ENCODE measurements at places on chromosomes 16 and 17.
A peak's percentile ranks its signal among the peaks of the same experiment; 100 is the strongest.

DNA sequence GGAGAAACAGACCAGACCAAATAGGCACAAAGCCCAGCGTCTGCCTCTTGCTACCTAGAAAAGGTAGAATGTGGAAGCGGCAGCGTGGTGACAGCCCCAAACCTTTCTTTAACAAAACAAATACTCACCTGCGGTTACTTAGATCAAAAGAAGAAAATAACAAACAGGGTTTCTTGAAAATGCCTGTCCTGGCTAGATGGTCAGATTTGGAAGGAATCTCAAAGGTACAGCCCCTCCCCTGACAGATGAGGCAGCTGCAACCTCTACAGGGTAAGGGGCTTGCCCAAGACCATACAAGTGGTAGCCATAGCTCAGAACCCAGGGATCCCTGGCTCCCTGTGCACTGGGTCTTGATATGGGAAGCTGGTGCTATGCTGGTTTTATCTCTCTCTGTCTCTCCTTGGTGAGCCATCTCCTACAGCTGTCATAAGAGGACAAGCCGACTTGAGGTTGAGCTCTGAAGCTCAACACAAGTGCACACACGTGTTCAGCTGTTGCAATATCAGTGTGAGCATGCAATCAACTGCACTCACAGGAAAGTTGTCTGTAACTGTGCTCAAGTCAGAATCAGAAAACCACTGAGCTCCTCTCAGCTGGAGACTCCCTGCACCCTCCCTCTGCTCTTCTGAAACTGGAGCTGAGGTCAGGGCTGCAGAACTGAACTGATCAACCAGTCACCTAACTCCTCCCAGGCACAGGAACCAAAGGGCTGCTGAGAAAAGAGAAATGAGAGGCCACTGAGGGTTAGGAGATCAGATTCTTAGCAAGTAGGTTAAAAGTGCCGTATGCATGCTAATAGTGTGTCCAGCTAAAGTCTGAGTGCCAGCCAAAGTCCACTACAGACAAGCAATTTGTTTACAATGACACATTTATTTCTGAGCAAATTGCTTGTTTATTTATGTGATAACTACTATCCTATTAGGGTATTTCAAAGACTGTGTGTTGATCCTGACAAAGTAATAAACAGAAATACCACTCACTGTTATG is 6.1 kb upstream of the RNF157 start:
- no peak for DNase-seq

GRCh38 chr17:65017207-65017774 is 39.2 kb downstream of the GNA13 start:
- no peak for DNase-seq

DNA sequence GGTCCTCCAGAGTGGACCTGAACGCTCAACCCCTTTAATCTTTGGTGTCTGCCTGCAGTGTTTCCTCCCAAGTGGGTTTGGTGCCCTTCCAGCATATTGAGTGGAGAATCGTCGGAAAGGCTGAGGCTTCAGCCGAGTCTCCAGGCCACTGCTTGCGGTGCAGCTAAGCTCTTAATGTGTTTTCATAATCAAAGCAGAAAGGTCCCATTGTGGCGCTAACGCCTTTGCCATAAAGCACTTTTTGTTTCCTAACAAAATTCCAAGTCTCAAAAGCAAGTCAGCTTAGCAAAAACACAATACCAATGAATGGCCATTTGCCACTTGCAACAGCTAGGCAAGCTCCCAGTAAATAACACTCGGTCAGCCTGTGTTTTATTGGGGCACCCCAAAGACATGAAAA is 57.6 kb downstream of the KSR1 start:
- DNase-seq, result no peak

GRCh38 chr17:73586275-73586832 is 57.9 kb downstream of the SDK2 start:
- DNase-seq, result no peak

GRCh38 chr17:27282054-27282551 is 11.8 kb upstream of the WSB1 start:
- DNase-seq, result no peak

GRCh38 chr17:44777394-44778348 is 18.9 kb downstream of the ADAM11 start:
- DNase-seq, result no peak

DNA sequence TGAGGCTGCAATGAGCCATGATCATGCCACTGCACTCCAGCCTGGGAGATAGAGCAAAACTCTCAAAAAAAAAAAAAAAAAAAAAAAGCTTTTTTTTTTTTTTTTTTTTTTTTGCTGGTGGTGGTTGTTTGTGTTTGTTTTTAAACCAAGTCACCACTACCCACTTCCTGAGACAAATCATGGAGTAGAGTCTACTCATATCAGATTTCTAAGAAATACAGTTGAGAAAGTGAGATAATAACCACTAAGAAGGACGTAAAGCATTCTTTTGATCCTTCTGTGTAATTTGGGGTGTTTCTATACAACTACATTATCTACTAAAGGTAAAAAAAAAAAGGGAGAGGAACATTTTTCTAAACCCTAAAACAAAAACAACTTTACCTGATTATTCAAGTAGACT is 38.0 kb downstream of the AXIN2 start:
- DNase-seq, result no peak

DNA sequence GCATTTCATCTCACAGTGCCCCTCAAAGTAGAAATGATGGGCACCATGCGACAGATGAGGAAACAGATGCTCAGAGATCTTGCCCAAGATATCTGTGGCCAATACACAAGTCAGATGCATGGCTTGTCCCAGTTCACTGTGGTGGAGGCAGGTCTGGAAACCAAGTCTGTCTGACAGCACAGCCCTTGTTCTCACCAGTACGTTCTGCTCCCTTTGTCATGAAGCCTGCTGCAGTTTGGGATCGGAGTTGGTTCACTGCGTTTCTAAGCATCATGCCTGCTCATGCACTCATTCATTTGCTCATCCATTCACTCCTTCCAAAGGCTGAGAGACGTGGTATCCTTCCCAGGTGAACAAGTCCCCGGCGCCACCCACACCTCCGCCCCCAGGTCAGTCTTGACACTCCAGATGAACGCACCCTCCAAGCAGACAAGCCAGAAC is 27.2 kb upstream of the MEAK7 start:
- DNase-seq, result no peak

DNA sequence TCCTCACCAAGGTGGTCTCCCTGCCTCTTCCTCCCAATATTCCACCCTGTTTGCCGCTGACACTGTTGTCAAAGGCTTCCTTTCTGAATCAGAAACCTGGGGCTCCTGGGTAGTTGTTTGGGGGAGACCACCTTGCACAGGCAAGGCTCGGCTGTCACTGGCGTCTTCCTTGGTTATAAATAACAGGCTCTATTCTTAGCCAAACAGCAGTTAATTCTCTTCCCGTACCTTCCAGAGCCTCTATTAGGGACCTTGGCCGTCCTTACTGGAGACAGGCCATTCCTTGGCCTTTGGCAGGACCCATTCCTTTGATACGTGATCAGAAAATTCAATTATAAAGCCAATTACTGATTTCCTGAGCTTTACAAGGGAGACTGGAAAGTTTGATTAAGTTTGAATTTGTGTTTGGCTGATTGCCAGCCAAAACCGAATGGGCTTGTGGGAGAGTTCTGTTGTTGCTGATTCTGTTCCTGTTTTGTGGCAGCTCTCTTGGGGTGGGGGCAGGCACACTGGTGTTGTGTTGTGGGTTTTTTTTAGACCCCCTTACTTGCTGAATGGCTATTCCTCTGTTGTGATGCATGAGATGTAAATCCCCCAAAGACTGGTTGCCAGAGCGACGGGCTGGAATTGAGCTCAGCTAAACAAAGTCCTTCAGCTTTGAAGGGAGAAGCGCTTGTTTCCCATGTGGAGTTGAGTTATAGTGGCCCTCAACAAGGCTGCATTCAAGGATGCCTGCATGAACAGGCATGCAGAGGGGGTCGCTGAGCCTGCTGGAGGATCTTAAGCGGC is 104.6 kb downstream of the GNAO1 start:
- no peak for DNase-seq

- DNase-seq, result no peak
Measured at GRCh38 chr17:31427684-31428083, 36.2 kb downstream of the RAB11FIP4 start.

DNA sequence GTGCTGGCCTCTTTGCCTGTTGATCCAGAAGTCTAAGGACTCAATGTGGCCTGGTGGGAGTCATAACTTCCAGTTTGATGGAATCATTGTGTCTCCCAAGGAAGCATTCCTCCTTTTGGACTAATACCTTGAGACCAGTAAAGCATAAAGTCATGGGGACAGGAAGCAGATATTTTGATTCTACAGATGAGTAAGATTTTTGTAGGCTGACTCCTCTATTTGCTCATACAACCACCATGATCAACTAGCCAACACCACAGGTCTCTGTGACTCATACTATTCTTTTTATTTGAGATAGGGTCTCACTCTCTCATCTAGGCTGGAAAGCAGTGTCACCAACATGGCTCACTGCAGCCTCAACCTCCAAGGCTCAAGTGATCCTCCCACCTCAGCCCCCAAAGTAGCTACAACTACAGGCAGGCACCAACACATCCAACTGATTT is 6.2 kb downstream of the MT2A start:
- no peak for DNase-seq

DNA sequence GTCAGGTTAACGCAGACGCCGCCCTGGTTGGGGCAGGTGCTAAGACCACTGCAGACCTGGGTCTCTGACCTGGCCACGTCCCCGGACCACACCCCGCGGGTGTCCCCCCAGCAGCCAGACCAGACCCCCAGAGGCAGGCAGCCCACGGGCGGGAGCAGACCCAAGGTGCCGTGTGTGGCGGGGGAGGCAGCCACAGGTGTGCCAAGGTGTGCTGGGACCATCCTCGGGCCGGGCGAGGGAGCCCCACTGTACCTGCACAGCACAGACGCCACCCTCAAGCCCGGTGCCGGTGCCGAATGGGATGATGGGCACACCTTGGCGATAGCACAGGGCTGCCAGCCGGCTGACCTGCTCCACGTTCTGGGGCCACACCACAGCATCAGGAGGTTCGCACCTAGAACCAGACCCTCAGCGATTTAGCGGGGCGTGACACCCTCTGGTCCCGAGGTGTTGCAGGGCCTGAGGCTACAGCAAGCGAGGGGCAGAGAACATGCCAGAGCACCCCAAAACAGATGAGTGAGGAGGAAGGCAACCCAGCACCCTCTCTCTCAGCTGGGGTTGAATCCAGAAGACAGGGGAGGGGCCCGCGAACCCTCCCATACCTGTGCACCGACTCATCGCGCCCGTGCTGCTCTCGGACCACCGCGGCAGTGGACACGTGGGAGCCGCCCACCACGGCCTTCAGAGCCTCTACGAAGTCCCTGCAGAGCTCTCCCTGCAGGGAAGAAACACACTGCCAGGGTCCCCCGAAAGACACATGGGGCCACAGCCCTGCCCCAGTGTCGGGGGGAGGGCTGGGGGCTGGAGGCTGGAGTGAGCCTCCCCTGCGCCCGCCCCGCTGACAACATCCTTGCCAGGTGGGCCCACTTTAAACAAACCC is 1.4 kb downstream of the LDHD start:
- no peak for DNase-seq

GRCh38 chr16:30380803-30381208 is 1.6 kb downstream of the SEPTIN1 start:
- no peak for DNase-seq

DNA sequence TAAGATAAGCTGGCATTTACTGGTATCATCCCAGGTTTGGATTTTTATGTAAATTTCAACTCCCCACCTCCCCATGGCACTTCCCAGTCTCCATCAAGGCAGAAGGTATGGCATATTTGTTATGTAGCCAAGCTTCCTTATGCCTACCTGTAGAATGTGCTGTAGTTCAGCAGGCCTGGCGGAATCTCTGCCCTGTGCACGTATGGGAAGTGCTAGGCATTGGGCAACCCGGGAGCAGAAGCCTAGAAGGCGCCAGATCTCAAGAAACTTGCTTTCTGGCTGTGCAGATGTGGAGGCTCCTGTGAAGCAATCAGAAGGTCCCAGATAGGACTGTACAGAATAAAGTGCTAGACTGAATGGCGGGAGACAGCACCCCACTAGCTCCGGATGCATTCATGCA is 64.7 kb downstream of the SNX20 start:
- no peak for DNase-seq

DNA sequence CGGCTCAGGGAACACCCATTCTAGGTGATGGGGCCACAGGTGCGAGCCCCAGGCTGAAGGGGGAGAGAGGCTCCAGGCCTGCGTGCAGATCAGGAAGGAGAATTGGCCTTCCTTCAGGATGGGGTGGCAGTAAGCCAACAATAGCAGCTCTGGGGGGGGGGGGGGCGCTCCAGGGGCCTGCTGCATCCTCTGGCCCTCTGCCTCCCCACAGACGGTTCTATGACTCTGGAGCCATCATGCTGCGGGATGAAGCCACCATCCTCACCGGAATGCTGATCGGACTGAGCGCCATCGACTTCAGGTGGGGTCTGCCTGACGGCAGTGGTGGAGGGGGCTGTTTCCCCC is 6.1 kb downstream of the RUNDC3A start:
- no peak for DNase-seq

- no peak for DNase-seq
Measured at GRCh38 chr17:48590607-48591161, 643 bp upstream of the HOXB3 start.

- DNase-seq, result no peak
Measured at GRCh38 chr17:65453204-65453931, 108.1 kb downstream of the AXIN2 start.

GRCh38 chr16:86878236-86879080 is 300.1 kb downstream of the FOXL1 start:
- DNase-seq, result no peak

DNA sequence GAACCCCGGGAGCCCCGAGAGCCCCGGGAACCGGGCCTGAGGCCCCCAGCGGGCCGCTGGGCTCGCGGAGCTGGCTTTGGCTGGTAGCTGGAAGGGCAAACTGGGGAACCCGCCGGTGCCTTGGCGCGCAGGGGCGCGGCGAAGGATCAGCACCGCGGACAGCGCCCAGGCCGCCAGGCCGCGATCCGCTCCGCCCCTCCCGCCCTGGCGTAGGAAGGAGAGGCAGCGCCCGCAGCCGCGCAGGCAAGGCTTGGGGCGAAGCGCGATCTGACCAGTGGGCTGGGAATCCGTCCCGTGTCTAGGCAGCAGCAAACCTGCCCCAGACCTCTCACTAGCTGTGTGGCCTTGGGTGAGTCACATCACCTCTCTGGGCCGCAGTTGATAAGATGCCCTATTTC is 331 bp upstream of the CCDC92B start:
- peak; percentile 37 for DNase-seq

DNA sequence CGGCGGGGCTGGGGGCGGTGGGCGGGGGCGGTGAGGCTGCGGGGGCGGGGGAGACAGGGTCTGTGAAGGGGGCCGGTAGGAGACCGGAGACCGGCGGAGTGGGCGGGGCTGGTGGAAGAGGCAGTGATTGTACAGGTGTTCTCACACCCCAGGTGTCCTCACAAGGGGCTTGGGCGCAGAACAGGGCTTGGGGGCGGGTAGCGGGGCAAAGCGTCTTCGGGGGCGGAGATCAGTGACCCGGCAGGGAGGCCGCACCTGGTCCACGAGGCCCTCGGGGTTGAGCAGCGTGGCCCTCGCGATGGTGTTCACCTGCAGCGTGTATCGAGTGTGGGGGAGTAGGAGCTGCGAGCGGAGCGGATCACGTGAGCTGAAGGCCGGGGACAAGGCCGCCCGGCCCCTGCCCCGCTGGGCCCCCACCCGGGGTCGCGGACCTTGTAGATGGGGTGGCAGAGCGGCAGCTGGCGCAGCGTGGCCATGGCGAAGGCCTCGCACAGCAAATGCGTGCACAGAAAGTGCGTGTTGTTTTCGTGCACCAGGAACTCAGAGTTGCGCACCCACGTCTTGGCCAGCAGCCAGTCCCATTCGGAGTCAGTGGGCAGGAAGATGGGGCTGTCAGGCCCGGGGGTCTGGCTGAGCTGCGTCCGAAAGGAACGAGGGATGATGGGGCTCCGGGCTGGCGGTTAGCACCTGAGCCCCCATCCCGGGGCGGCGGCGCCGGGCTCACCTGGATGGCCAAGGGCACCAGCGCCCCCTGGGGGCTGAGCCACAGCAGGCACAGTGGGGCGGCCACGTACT is 8.5 kb downstream of the ALOXE3 start:
- no peak for DNase-seq

Data from NCI-H774 (cell line).